ENCODE measurements at places on chromosomes 3 and 15.

DNA sequence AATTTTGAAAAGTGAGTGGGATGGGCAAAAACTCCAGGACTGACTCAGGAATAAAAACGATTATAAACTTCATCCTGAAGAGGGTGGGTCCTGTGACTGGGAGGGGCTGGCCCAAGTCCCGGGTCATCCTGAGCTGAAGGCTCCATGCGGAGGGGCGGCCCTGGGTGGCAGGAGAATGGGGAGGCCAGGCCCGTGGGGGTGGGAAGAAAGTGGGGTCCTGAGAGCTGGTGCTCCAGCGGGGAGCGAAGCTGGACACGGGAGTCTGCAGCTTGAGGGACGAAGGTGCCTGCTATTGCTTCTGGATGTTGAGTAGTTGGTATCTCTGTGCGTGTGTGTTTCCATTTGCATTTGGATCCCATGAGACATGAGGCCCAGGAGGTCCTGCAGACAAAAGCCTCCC lies 4.7 kb upstream of the OCA2 start:
- DNase-seq: no peak

DNA sequence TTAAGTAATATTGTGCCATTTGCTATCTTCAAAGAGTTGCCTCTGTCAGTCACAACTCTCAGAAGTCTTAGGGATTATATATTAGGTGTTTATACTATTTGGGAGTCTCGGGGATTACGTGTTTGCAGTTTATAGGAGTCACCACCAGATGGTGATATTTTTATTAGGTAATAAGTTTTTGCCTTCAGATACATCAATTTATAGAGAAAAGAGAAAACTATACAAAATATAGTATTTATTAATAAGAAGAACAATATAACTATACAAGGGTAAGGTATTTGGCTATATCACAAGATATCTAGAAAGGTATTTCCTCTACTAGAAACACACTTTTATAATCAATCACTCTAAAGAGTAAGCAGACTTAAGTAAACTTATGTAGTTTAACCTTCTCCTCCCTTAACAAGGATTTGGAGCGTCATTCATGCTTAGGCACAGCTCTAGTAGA lies 10.7 kb upstream of the DHX36 start:
- DNase-seq: no peak

- DNase-seq: no peak
Observed at GRCh38 chr3:115415246-115415996, 207.9 kb upstream of the GAP43 start.

DNA sequence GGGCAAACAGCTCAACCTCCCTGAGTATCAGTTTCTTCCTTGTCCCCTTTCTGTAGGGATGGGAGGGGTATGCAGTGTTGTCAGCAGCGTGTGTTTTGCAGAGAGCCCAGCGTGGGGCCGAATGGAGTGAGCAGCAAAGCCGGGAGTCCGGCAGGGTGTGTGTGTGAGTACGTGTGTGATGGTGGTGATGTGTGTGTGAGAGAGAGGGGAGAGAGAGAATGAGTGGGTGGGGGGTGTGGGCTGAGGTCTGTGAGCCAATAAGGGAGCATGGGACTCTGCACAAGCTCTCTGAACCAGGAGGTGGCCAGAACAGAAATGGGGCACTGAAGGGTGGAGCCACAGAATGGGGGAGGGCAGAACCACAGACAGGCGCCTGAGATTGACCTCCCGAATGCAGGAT lies 43.8 kb downstream of the IFT122 start:
- DNase-seq: no peak

DNA sequence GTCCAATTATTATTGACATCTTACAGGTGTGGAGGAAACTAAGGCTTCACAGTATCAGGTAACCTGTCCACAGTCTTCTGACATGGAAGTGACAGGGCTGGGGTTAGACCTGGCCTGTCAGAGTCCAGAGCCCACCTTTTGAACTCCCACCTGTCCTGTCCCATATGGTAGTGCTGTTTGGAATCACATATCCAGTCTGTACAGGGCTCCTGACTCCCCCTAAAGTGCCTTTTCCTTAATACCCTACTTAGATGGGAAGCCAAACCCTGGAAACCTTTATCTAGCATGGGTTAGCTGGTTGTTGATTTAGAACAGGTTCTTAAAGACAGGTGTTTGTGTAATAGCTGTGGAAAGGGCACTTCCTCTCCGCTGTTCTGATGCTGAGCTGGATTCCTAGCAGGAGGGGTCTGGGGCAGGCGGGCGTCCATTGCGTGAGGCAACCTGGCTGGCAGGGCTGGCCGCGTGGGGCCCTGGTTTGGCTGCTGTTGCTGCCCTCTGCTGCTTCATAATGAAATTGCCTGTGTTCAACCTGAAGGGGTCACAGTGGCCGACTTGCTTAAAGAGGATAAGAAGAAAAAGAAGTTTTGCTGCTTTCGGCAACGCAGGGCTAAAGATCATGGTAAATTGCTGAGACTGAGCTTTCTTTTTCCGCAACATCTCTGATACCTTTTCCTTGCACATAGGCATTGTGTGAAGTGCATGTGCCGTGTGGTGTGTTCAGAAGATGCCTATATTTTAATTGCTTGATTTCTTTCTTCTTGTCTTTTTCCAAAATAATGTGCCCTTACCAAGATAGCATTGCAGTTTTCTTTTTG lies 136.2 kb downstream of the CHDH start:
- DNase-seq: peak; percentile 33

- no peak for DNase-seq
Observed at GRCh38 chr3:20055020-20055775, 15.0 kb downstream of the KAT2B start.

GRCh38 chr3:48459331-48459730 lies 12.8 kb downstream of the ATRIP start:
- DNase-seq: no peak

- DNase-seq: no peak
Observed at GRCh38 chr3:42712688-42713372, 10.2 kb upstream of the HHATL start.

GRCh38 chr3:172155897-172156585 lies 116.7 kb downstream of the FNDC3B start:
- no peak for DNase-seq

DNA sequence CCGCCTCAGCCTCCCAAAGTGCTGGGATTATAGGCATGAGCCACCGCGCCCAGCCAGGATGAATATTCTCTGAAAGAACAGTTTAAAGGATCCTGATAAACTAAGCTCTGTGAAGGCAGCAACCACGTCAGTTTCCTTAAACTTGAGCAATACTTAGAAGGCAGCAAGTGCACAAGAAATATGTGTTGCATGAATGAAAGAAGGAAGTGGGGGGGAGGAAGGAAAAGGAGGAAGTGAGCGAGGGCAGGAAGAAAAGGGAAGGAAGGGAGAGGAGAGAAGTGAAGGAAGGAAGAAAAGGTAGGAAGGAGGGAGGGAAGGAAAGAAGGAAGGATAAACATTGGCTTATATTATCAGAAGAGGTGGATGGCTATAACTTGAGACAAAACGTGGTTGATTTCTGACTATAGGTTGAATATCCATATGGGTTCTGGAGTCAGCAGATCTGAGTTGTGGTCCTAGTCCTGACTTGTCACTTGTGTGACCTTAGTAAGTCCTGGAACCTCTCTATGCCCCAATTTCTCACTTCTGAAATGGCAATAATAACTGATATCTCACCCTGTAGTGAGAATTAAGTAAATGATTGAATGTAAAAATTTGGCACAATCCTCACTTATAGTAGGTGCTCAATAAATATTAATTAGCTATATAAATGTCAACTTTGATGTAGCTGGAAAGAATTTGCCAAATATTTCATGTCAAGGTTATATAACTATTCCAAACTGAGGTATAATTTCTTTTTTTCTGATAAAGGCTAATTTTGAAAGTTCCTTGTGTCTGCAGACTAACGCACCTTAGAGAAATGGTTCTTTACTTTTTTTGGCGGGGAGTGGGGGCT lies 12.0 kb upstream of the SEMA4B start:
- no peak for DNase-seq

GRCh38 chr3:12179441-12179840 lies 20.7 kb upstream of the TIMP4 start:
- DNase-seq: no peak

- no peak for DNase-seq
Observed at GRCh38 chr3:149393345-149394160, 16.1 kb upstream of the TM4SF1 start.

GRCh38 chr15:44883199-44883877 lies 73.1 kb upstream of the TERB2 start:
- DNase-seq: no peak

- DNase-seq: no peak
Observed at GRCh38 chr3:45462522-45463265, 74.3 kb downstream of the LARS2 start.

- no peak for DNase-seq
Observed at GRCh38 chr15:78790027-78790426, 21.2 kb downstream of the ADAMTS7 start.

- DNase-seq: no peak
Observed at GRCh38 chr15:51077221-51078153, 17.2 kb downstream of the TNFAIP8L3 start.

- no peak for DNase-seq
Observed at GRCh38 chr3:17195192-17195611, 310.4 kb downstream of the PLCL2 start.

- no peak for DNase-seq
Observed at GRCh38 chr3:195823280-195823679, 11.6 kb upstream of the MUC4 start.

DNA sequence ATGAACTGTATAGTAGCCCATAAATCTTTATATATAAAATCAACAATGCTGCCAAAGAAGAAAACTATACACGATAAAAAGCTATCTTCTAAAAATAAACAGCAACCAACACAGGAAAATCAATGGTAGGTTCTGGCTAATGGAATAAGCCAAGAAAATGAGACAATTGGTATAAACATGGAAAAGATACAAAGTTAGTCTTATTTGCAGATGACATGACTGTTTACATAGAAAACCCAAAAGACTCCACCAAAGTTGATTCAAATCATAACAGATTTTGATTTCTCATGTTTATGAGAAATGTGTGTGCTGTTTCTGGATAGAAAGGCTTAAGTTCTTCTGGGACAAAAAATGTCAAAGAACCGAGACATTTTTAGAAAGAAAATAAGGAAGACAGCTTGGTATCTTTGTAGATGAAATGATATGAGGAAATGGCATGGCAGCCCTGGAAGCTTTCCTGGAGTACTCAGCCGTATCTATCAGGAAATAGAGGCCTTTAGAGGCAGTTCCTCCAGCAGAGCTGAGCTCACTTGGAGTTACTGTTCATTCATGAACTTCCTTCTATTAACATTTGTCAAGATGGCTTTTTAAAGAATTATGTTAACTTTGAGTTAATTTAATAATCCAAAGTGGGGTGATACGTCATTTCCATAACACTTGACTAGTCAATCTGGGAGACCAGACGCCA lies 36.7 kb upstream of the VILL start:
- DNase-seq: no peak

DNA sequence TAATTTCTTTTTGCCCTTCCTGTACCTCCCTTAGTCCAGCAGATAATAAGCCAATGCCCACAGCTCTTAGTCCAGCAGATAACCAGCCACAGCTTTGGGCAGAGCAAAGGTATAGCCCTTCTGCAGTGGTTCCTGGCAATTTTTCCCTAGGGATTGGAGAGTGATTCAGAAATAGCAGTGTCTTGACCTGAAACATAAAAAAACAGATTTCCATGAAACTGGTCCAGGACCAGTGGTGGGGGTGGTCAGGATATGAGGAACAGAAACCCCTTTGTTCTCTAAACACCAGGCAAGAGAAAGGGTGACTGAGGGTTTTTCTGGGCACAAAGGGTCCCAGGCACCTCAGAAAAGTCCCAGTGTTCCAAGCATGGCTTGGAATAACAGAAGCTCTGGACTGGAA lies 103.4 kb downstream of the ARRDC4 start:
- no peak for DNase-seq

DNA sequence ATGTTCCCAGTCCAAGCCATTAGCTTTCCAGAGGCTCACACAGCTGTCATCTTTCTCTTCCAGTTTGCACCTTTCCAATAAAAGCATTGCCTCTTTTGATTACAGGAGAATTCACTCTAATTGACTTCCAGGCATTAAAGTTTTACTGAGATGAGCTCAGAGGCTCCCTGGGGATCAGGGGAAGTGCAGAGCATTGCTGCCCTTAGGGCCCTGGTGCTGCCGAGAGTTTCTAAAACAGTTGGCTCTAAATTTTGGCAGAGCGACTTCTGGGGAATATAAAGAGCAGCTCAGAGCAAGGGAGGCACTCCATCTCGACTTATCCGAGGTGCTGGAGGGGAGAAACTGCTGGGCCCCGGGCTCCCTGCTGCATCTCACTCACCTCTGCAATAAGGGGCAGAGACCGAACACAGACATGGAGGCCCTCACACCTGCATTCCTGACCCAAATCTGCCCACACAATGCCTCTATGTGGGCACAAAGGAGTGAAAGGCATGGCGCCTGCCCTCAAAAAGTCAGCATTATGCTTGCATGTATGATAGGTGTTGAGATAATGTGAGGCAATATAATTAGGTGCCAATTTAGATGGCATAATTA lies 61.7 kb downstream of the SCN11A start:
- no peak for DNase-seq

DNA sequence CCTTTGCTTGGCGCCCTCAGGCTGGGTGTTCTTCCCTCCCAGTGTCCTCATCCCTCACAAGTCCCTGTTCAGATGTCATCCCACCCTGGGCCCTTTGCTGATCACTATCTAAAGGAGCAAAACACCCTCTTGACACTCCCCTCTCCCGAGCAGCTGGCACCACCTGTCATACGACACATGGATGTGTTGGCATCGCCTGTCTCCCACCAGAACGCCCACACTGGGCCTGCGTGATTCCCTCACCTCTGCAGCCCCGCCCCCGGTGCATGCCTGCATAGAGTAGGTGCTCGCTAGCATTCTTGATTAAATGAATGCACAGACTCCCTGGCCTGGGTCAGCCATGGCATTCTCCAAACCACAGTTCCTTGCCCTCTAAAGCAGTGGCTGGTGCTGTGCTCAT lies 75.8 kb downstream of the DNAJB8 start:
- no peak for DNase-seq

DNA sequence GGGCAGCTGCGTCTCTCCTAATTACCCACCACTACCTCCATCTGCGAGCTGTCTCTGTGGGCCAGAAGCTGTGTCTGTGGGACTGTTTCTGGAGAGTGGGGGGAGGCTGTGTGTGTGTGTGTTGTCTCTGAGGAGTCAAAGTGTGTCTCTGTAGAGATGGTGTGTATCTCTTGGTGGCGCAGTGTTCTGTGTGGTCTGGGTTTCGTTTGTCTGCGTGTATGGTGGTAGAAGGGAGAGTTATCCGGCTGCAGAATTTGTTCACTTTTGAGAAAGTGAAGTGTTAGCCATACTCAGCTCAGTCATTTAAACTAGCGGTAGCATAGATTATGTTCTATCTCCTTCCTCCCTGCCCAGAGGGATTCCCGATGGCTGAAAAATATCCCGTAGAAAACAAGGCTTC lies 2.2 kb downstream of the MYRIP start:
- DNase-seq: no peak

- DNase-seq: no peak
Observed at GRCh38 chr15:35936284-35936683, 390.3 kb upstream of the DPH6 start.
